Stimulated activated CD8-positive, alpha-beta memory T cell treated with anti-CD3 and anti-CD28 coated beads, Interleukin-15, amount 100 ng/mL, for 1 hour (primary cell): ENCODE measurements at places on chromosomes 7 and 10.

GRCh38 chr7:65251851-65252620 lies 121.6 kb upstream of the ZNF92 start:
- no peak for DNase-seq

DNA sequence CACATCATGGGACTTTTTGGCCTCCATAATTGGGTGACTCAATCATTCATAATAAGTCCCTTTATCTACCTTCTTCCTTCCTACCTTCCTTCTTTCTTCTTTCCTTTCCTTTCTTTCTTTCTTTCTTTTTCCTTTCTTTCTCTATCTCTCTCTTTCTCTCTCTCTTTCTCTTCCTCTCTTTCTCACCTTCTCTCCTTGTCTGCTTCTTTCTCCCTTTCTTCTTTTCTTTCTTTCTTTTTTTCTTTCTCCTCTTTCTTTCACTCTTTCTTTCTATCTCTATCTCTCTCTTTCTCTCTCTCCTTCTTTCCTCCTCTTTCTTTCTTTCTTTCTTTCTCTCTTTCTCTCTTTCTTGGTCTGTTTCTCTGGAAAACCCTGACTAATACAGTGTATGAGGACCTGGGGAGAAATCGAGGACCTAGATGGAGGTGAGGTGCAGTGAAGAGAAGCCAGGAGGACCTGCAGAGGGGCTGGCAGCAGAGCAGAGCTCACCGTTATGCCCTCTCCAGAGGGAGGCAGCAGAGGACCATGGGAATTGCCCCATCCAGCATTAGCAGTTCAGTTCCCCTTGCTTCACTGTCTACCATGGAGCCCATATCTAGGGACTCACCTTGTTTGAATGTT lies 52.7 kb upstream of the BTRC start:
- DNase-seq: peak; percentile 16

- no peak for DNase-seq
Measured at GRCh38 chr7:91685544-91685943, 195.0 kb downstream of the MTERF1 start.

- no peak for DNase-seq
Measured at GRCh38 chr7:66281678-66282590, 76.8 kb downstream of the TPST1 start.

DNA sequence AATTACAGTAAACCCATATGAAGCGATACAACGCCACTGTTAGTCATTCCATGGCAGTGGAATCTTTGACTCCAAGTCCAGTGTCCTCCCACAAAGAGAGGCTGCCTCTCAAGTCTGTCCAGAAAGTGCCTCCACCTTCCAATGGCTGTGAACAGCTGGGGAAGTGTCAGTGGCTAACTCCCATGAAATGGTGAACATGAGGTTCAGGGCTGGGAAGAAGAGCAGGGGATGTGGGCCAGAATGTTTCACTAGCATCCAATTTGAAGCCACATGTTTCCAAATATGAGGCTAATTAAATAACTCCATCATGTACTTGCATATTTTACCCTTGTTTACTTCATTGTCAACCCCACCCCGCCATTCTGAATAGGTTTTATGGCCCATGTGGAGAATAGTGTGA lies 53.1 kb upstream of the CHST15 start:
- no peak for DNase-seq

DNA sequence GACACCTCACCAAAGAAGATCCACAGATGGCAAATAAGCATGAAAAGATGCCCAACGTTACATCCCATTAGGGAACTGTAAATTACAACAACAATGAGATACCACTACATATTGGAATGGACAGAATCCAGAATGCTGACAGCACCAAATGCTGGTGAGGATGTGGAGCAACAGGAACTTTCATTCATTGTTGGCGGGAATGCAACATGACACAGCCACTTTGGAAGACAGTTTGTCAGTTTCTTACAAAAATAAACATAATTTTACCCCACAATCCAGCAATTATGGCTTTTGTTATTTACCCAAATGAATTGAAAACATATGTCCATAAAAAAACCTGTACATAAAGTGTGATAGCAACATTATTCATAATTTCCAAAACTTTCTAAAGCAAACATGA lies 176.8 kb downstream of the C7orf25 start:
- DNase-seq: no peak

DNA sequence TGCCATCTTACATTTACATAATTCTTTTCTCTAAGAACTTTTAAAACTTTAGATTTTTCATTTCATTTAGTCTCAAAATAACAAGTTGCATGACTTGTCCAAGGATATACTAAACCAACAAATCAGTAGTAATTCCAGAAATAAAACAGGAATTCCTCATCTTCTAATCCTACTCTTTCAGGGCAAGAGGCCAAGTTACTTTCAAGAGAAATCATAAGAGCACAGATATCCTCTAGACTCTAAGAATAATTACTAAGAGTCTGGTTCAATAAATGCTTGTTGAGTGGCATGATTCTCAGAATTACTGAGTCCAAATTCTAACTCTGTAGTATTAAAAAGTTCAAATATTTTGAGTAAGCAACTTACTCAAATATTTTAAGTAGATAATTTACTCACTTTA lies 12.9 kb downstream of the PDZD8 start:
- no peak for DNase-seq

DNA sequence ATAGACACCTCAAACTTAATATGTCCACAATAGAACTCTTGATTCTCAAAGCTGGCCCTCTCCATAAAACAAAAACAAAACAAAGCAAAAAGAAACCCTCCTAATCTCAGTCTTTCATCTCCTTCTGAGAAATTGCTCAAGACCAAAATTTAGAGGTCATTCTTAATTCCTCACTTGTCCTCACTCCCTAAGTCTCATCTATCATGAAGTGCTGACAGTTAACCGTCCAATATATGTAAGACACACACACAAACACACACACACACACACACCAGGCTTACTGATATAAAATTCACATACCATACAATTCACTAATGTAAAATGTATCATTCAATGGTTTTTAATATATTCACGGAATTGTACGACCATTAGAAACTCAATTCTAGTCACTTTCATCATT lies 17.0 kb upstream of the SVIL start:
- no peak for DNase-seq

GRCh38 chr10:86340991-86341260 lies 25.7 kb downstream of the GRID1 start:
- no peak for DNase-seq

GRCh38 chr7:94974423-94974822 lies 67.0 kb downstream of the PPP1R9A start:
- no peak for DNase-seq

- no peak for DNase-seq
Measured at GRCh38 chr7:45149606-45150005, 8.0 kb upstream of the RAMP3 start.

DNA sequence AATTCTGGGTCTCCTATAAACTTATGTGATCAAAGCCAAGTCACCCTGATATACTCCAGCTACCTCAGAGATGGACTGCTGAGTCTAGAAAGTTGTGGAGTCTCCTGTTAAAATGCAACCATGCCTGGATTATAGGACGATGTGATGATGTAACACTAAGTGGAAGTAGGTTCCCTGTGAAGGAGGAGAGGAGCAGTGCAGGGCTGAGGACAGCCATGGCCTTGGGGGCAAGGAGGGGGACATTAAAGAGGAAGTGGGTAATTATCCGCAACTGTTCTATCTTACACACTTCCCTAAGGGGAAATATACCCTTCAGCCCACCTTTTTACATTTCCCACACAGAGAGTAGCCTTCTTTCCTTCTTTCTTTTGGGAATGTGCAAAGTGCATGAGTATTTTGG lies 63.8 kb downstream of the MTPN start:
- no peak for DNase-seq

GRCh38 chr10:93762979-93763391 lies 5.2 kb downstream of the LGI1 start:
- DNase-seq: no peak

- no peak for DNase-seq
Measured at GRCh38 chr7:145543242-145543641, 573.4 kb upstream of the CNTNAP2 start.

- DNase-seq: no peak
Measured at GRCh38 chr10:110803239-110803749, 68.4 kb upstream of the PDCD4 start.

DNA sequence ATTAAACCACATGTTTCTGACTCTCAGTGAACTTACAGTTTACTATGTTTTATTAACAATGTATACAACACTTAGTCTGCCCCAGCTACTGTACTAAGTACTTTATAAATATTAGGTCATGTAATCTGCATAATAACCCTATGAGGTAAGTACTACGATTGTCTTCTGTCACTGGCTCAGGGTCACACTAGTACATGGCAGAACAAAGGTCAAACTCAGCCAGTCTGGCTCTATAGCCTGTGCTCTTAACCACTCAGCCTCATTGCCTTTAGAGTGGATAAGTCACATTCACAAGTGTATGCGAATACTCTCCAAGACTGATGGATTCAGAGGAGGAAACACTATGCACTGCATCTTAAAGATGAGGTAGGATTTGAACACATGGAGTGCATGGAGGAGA lies 252.3 kb downstream of the KCNMA1 start:
- DNase-seq: no peak

- DNase-seq: no peak
Measured at GRCh38 chr7:64884085-64884912, 18.8 kb upstream of the ZNF273 start.

DNA sequence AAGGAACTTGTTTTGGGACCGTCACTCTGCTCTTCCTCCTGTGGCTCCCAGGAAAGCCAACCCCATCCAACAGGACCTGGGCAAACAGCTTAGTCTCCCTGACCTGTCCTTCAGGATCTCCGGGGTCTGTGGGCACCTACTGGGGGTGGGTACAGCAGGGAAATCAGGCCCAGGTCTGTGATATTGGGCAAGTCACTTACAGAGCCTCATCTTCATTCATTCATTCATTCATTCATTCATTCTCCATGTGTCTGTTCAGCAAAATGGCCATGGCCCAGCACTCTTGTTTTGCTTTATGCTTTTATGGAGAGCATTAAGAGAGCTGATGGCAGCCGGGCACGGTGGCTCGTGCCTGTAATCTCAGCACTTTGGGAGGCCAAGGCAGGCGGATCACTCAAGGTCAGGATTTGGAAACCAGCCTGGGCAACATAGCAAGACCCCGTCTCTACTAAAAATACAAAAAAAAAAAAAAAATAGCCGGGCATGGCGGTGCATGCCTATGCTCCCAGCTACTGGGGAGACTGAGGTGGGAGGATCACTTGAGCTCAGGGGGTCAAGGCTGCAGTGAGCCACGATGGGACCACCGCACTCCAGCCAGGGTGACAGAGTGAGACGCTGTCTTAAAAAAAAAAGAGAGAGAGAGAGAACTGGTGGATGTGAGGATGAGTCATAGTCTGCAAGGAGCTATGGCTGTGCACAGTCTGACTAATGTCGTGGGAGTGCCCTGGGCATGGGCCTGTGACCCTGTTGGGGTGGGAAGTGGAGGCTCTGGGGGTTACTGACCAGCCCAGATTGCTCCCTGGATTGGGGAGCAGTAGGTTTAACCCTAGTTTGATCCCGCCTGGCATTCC lies 54.3 kb downstream of the CLIP2 start:
- no peak for DNase-seq

DNA sequence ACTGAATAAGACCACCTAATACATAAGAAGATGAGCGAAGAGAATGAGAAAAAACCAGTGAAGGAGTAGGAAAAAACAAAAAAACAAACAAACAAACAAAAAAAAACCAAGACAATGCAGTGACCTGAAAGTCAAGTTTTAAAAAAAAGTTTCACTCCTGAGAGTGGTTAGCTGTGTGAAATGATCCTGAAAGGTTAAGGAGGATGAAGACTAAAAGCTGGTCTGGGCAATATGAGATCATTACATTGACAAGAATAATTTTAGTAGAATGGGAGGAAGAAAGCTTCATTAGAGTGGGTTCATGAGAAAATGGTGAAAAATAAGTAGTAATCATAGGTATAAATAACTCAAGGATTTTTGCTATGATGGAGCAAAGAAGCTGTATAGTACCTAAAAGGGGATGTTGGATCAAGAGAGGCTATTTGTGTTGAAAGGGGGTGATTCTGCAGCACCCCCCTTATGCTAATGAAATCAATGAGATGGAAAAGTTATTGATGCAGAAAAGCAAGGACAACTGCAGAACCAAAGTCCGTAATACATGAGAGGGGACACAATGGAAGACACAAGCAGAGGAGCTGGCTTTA lies 80.2 kb downstream of the KMT2C start:
- DNase-seq: no peak

- DNase-seq: no peak
Measured at GRCh38 chr7:140940898-140941297, 16.2 kb upstream of the BRAF start.

- DNase-seq: no peak
Measured at GRCh38 chr10:131499566-131499965, 188.0 kb upstream of the TCERG1L start.

- DNase-seq: no peak
Measured at GRCh38 chr10:124977648-124978375, 35.9 kb downstream of the ZRANB1 start.

- DNase-seq: no peak
Measured at GRCh38 chr7:158350166-158350900, 237.3 kb downstream of the PTPRN2 start.

DNA sequence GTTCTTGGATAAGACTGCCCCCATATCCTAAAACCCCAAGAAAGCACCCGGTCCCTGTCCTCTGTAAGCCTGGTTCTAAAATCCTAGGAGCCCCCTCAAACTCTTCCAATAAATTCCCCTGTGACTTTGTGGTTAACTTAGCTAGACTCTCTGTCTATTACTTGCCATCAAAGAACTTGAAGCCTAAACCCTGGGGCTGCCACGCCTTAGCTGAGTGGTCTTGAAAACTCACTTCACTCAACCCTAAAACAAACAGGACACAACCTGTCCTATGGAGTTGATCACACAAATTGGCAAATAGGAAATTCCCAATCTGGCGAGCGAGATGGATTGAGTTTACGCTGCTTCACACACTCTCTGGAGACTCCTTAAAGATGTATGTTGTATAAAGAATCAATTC lies 191.4 kb upstream of the SVIL start:
- no peak for DNase-seq

DNA sequence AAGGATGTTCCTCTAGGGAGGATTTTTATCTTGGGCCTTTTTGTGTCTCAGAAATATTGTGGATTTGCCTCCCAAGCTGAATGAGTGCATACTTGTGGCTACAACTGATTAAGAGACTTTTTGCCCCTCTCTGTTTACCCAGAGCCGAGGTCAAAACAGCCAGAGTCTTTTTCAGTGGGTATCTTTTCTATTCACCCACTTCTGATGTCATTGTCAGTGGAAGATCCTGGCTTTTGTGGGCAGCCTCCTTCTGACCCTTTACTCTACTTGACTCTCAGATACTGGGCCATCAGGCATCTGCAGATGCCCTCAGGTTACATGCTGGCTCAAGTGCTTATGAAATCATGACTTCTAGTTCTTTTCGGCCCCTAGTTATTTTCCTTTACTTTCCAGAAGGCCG lies 19.6 kb upstream of the PIP4K2A start:
- no peak for DNase-seq
